SHP77 (cell line): ENCODE measurements at places on chromosomes 7 and 10.

- DNase-seq: no peak
Observed at GRCh38 chr7:20350996-20351692, 20.4 kb downstream of the ITGB8 start.

GRCh38 chr10:11159543-11160215, 142.0 kb downstream of the CELF2 start:
- no peak for DNase-seq

DNA sequence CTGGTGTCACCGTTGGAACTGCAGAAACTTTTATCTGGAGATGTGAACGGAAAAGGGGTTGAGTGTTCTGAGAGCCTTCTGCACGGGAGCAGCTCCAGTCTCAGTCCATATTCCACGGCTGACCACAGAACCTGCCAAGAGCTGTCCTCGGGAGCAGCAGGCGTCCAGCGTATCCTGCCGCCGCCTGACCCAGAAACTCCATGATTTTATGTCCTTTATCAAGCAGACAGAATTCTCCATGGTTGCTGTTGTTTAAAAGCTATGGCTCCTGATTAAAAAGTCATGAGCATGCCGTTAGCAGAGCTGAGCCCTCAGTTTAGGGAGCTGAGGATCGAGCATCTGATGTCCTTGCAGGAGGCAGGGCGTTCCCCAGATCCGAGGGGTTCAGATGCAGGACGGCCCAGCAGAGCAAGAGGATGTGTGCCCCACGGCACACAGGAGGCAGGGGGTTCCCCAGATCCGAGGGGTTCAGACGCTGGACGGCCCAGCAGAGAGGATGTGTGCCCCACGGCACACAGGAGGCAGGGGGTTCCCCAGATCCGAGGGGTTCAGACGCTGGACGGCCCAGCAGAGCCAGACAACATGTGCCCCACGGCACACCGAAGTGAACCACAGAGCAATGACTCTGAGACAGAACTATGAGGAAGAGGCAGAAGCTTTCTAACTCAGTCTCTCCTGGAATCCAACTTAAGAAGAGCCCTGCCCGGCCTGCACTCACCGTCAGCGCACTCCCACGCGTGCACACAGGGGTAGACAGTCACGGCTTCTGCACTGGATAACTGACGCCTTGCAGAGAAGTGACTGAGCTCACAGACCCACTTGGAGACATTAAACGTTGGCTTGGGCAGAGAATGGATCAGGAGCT, 96.4 kb downstream of the WDR37 start:
- no peak for DNase-seq

GRCh38 chr10:30433306-30433729, 666 bp upstream of the MAP3K8 start:
- DNase-seq: no peak

- DNase-seq: no peak
Observed at GRCh38 chr7:18016547-18017444, 10.8 kb downstream of the PRPS1L1 start.

- DNase-seq: no peak
Observed at GRCh38 chr7:5636446-5636835, 145.0 kb downstream of the RNF216 start.

GRCh38 chr10:6388261-6388893, 185.6 kb downstream of the PFKFB3 start:
- no peak for DNase-seq

DNA sequence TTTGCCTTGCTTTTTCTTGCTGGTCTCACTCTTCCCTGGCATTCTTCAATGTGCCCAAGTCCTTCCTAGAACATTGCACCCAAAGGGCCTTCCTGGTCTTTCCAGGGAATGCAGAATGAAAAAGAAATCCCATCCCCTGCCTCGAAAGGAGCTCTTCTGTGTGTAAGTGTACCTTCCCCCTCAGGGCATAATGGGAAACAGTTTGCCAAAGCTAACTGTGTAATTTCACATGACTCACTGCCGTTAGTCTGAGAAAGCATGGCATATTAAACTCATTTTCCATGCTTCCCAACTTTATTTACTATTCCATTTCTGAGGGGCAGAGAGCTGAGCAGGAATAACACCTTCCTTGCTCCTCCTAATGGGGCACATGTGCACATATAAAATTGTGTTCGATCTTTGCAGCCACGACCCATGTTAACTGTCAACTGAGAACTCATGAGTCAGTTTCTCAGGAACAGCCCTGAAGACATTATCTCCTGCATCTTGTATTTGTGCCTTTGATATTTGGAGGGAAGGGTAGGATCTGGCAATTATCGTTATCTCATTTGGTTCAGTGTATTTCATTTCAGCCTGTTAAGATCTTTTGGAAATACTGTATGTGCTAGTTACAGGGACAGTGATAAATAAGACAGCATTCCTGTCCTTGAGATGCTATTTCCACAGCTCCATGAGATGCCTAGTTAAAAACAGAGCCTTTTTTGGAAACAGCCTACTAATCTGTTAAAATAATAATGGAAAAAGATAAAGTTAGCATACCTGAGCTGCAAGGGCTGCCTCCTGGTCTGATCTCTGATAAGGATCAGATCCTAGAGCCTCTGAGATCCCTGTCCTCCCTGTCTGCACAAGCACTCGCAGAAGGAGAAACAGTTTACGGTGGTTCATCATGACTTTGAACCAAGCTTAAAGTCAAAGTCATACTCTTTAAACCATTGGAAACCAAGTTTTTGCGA, 42.3 kb downstream of the IKZF1 start:
- no peak for DNase-seq

GRCh38 chr10:118937226-118937625, 92.3 kb upstream of the NANOS1 start:
- DNase-seq: no peak

GRCh38 chr10:131973160-131973951, 8.4 kb downstream of the BNIP3 start:
- no peak for DNase-seq

- DNase-seq: no peak
Observed at GRCh38 chr10:84447701-84448400, 119.5 kb downstream of the CCSER2 start.

GRCh38 chr10:79152423-79152817, 83.7 kb downstream of the ZMIZ1 start:
- DNase-seq: no peak

DNA sequence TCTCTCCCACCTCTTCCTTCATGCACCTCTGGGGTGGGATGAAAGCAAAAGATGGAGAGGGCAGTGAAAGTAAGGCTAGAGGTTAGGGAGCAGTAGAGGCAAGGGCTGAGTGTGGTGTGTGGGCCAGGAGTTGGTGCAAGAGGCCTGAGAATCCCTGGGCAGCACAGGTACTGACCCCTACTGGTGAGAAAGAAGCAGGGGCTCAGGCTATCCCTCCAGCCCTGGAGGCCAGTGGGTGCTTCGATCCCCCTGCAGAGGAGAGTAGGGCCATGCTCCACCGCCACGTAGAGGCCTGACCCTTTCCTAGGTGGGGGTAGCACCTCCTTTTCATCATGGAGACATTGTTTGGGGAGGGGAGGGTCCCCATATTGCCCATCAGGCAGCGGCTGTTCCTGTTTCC, 9.8 kb downstream of the CDHR1 start:
- no peak for DNase-seq

DNA sequence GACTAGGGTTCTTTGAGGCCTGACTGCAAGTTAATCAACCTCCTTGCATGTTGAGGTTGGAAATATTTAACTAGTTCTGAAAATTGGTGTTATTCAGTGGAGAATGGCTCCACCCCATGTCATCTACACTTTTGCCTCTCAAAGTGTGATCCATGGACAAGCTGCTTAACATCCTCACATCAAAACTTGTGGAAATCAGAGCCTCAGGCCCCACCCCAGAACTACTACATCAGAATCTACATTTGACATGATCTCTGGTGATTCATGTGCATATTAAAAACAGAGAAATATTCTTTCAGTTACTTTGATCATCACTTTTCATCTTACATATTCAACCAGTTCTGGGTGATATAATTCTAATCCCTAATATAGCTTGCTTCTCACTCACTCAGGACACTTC, 632.9 kb downstream of the ARL4A start:
- DNase-seq: no peak

GRCh38 chr10:52335665-52336064, 21.6 kb downstream of the DKK1 start:
- DNase-seq: no peak

GRCh38 chr10:74084955-74085354, 65.7 kb downstream of the AP3M1 start:
- no peak for DNase-seq

GRCh38 chr10:1406967-1407945, 330.1 kb downstream of the ADARB2 start:
- DNase-seq: no peak

GRCh38 chr10:104767745-104768144, 126.7 kb downstream of the SORCS3 start:
- no peak for DNase-seq

DNA sequence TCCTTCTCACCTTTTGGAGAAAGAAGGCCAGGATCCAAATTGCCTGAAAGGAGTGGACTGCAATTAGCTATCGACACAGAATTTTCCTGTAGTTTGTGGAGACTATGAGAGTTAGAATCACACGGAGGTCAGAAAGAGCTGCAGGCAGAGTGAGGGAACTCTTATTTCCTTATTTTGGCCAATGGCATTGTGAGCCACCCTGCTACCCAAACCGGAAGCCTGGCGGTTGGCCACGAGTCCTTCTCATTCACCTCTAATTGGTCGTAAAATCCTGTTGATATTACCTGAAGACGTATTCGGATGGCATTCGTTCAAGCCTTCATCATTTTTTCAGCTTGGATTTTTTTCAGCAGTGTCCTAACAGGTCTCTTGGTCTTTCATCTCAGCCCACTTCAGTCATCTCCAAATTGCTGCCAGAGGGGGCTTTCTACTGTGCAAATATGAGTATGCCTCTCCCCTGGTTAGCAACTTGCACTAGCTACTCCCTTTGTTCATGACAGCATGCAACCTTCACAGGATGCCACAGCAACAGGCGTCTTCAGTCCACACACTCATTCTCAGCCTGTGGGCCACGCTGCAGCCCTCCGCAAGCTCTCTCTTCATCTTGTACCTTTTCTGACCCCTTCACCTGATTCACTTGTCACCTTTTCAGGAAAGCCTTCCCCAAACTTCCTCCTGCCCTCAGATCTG, 66.9 kb downstream of the GATA3 start:
- no peak for DNase-seq

DNA sequence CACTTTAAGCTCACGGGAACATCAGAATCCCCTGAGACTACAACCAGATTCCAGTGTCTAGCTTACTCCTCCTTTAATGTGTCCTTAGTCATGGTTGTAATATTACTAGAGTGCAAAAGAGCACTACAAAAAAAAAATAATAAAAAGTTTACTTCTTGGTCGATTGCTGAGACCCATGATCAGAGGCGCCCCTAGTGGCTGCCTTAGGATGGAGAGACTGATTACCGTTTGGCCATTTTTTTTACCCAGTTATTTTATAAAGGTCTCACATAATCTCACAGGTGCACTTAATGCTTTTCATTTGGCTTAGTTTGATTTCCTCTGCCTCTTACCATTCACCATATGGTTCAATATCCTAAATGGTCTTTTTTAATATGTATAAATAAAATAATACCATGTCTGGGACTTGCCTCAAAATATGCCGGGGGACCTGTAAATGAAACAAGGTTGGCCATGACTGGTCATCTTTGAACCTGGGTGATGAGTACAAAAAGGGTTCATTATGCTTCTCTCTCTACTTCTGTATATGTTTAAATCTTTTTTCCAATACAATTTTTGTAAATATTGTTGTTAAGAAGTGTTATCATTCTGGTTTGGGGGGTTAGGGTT, 331.5 kb upstream of the NFE2L3 start:
- DNase-seq: no peak

- no peak for DNase-seq
Observed at GRCh38 chr10:11183015-11183414, 165.3 kb downstream of the CELF2 start.

GRCh38 chr7:100680576-100681271, 7.2 kb downstream of the GNB2 start:
- no peak for DNase-seq

GRCh38 chr7:86968618-86969017, 90.8 kb downstream of the ELAPOR2 start:
- DNase-seq: no peak

GRCh38 chr10:33733058-33733457, 398.6 kb upstream of the NRP1 start:
- no peak for DNase-seq
